ENCODE measurements at places on chromosomes 12 and 14. TPM values are rescaled to one million over a fixed set of nuclear protein-coding genes. Genes with fewer than 3 reads are reported as not detected.

DNA sequence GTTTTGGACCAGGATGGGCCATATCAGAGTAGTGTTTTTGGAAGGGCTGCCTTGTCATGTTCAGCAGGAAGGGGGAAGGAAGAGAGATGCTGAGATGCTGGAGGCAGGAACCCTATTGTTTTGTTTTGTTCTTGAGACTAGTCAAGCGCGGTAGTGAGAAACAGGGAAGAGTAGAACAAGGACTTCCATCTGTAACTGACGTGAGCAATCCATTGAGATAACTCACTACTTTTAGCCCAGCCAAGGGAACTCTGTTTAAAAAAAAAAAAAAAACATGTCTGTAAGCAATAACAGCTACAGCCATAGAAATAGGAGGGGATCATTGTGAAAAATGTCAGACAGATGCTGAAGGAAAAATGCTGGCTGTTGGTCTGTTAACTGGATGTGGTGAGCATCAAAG, 34.0 kb downstream of the CD9 start:
- no peak for DNase-seq

Gene GPR137C
- 2.3 TPM for total RNA-seq

Gene COQ10A
- total RNA-seq: 21.2 TPM

Gene ABCC9
- total RNA-seq: not detected

GRCh38 chr14:61334197-61334701, 12.9 kb downstream of the PRKCH start:
- DNase-seq: no peak

DNA sequence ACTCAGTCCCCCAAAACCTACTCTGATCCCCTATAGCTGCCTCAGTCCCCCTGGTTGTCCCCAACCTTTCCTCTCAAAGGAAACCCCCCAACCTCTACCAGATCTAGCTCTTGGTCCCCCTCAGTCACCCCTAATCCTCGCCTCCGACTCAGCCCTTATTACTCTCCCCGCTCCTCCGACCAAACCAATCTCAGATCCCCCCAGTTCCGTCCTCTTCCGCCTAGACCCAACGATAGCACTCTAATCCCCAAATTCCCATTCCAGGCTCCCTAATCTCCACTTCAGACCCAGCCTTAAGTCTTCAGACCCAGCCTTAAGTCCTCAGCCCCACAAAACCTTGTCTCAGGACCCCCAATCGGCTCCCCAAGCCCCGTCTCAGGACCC, 612 bp downstream of the VPS37B start:
- DNase-seq: no peak

GRCh38 chr14:101738703-101739320, 22.7 kb upstream of the PPP2R5C start:
- DNase-seq: no peak

Gene HCAR3
- not detected for total RNA-seq

GRCh38 chr14:78666336-78667056, 496.3 kb downstream of the NRXN3 start:
- DNase-seq: no peak

Gene GPX2
- 0.63 TPM for total RNA-seq

All from H7 (cell line).